ENCODE measurements at places on chromosomes 4 and X. TPM values are rescaled to one million over a fixed set of nuclear protein-coding genes. Genes with fewer than 3 reads are reported as not detected.

DNA sequence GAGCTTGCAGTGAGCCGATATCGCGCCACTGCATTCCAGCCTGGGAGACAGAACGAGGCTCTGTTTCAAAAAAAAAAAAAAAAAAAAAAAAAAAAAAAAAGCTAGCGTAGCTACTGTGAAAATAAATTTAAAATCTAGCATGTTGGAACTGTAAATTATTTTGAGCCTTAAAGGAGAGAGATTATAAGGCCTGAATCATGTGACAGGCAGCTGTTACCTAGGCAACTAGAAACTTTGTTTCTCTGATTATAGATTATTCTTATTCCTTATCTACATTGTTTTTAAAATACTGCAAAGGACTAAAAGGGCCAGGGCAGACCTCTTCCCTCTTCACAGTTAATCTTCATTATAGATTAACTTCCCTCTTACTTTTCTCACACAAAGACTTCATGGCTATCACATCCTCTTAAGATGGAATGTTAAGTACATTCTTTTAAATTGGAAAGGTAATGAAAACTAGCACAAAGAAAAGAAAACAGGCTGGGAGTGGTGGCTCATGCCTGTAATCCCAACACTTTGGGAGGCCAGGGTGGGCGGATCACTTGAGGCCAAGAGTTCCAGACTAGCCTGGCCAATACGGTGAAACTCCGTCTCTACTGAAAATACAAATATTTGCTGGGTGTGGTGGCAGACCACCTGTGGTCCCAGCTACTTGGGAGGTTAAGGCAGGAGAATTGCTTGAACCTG lies 21.1 kb upstream of the PDS5A start:
- DNase-seq = no peak

GRCh38 chrX:56761167-56761566 lies 32.1 kb downstream of the NBDY start:
- DNase-seq = no peak

DNA sequence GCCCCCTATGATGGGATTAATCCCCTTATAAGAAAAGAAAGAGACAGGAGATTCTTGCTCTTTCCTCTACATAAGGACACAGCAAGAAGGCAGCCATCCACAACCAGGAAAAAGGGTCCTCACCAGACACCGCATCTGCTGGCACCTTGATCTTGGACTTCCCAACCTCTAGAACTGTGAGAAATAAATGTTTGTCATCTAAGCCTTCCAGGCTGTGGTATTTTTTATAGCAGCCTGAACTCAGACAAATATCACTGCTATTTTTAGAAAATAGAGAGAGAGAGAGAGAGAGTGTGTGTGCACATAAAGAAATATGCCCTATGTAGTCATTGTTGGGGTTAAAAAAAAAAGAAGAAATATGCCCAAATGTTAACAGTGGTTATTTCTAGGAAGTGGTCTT lies 104.2 kb downstream of the PAPSS1 start:
- no peak for DNase-seq

DNA sequence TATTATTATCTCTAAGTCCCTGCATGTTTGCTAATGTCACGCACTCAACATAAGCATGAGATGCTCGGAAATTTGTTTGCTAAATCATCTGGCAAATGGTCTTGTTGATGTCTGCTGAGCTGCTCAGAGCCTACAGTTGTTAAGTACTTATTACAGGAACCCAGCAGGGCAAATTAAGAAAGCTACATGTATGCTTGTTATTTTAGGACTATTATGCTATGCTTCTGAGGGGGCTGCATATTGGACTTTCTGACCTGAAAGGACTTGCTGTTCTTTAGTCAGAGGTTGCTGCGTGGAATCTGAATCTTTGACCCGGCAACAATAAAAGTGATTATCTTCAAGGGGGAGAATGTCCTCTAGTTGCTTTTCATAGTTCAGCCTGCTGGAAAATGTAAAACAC lies 36.3 kb upstream of the TENM3 start:
- no peak for DNase-seq

- DNase-seq = no peak
These were observed 19.9 kb upstream of the ENPP6 start for GRCh38 chr4:184237612-184238011.

DNA sequence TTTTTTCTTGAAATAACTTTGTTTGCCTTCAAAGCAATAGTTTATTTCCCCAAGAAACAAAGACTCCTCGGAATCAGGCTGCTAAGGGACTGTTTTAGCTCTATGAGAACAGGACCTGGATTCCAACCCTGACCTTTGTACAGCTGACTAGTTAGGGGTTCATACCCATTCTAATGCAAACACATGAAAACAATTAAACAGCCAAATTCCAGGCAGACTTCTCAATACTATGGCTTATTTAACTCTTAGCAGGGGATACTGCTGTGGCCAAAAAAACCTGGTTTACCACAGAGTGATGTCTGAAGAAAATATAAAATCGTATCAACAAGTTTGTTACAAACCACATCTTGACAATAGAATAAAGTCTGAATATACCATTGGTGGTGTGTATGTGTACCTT lies 129.6 kb upstream of the INTU start:
- DNase-seq = no peak

GRCh38 chrX:116824785-116825184 lies 362.0 kb upstream of the CT83 start:
- DNase-seq = no peak

- DNase-seq = no peak
These were observed 1.4 kb downstream of the BCAP31 start for GRCh38 chrX:153722704-153723350.

- DNase-seq = no peak
These were observed 64.4 kb upstream of the NAP1L5 start for GRCh38 chr4:88761861-88762523.

- DNase-seq = no peak
These were observed 505.2 kb downstream of the ZNF674 start for GRCh38 chrX:46040001-46040400.

GRCh38 chrX:9339603-9340491 lies 125.0 kb upstream of the TBL1X start:
- peak; percentile 55 for DNase-seq

- DNase-seq = no peak
These were observed 20.2 kb downstream of the MMRN1 start for GRCh38 chr4:89914609-89915550.

DNA sequence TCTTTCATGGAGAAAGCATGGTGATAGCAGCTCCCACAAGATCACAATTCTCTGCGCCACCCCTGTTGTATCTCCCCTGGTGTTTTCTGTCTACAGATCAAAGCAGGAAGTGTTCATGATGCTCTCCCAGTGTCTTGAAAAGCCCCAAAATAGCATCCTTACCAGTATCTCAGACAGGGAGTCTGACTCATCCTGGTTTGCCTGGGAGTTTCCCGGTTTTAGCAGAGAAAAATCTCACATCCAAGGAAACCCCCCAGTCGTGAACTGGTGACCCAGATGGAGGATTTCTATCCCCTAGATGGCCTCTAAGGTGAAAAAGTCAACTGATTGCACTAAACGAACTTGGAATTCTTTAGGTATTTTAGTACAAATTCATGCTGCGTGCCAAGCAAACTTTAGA lies 64.3 kb upstream of the NR0B1 start:
- no peak for DNase-seq

GRCh38 chrX:33906971-33907370 lies 225.1 kb downstream of the FAM47A start:
- DNase-seq = no peak

DNA sequence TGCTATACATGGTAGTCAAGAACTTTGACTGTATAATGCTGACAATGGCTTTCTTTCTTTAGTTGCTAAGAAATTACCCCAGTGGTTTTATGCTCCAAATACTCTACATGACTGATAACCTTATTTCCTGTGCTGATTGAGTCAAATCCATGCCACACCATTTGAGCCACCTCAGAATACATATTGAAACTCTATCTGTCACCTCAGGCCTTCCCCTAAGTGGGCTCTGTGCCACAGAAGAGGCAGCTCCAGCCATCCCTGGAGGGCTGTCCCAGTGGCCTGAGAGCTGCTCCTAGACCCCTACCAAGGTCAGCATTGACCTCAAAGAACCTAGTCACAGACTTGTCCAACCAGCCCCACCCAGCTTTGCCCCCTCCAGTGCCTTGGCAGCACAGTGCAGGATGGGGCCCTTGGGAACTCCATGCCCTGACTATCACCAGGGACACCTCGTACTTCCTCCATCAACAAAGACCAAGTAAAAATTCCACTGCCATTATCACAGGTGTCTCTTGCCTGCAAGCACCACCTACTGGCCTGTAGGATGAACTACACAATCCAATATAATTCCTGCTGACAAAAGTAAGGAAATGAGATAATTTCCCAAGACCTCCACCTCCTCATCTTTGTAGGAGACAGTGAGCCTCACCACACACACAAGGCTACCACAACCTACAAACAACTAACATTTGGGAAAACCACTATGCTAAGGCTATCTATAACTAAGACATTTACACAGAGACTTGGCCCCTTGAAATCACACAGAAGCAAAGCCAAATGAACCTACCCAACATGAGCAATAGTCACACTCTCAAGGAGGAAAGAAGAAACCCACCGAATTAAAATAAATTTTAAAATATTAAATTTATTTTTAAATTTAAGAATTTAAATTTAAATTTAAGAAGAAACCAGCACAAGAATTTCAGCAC lies 239.9 kb downstream of the NKX6-1 start:
- DNase-seq = no peak

DNA sequence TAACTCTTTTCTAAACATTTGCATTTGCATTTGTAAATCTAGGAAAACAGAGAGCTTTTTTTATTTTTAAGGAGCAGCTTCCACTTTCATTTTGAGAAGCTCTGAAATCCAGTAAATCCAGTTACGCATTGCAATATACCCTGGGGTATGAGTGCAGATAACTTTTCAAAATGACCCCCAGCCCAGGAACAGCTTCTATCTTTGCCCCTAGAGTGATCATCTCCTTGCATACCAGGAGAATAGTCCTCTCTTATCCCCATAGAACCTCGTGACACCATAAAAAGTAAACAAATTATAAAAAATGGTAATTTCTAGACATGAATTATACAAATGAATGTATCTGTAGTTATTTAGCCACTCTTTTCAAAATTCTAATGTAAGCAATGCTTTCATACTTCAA lies 292.2 kb upstream of the GALNT7 start:
- DNase-seq = no peak

DNA sequence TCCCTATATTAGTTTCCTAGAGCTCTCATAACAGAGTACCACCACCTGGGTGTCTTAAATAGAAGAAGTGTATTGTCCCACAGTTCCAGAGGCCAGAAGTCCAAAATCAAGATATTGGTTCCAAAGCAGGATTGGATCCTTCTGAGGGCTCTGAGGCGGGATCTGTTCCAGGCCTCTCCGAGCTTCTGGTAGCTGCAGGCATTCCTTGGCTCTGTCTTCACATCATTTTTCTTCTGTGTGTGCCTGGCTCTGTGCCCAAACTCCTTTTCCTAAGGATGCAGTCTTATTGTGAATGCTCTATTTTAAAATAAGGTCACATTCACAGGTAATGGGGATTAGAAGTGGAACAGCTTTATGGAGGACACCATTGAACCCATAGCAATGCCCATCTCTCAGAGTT lies 253.7 kb upstream of the TAPT1 start:
- no peak for DNase-seq

GRCh38 chrX:107970073-107970472 lies 12.1 kb downstream of the TEX13B start:
- DNase-seq = no peak

GRCh38 chr4:109614466-109614865 lies 54.4 kb downstream of the MCUB start:
- DNase-seq = no peak

- DNase-seq = no peak
These were observed 574 bp downstream of the BST1 start for GRCh38 chr4:15703439-15703838.

DNA sequence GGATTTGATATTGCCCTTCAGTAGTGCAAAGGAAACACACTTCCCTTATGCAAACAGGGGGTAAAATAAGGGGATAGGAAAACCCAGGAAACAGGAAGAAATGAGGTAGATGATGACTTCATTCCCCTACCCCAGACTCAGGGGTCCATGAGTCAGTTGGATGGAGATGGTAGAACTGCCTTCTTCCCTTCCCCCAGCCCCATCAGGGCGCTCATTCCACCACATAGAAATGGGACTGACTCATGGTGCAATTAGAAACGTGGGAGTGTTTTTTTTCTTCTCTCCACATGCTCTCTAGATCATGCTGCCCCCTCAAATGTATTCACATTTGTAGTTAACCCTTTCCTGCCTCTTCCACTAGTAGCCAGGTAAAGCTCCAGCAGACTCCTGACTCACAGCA lies 23.1 kb upstream of the ARMCX2 start:
- no peak for DNase-seq

- no peak for DNase-seq
These were observed 47.1 kb downstream of the ARHGEF38 start for GRCh38 chr4:105599482-105599881.

DNA sequence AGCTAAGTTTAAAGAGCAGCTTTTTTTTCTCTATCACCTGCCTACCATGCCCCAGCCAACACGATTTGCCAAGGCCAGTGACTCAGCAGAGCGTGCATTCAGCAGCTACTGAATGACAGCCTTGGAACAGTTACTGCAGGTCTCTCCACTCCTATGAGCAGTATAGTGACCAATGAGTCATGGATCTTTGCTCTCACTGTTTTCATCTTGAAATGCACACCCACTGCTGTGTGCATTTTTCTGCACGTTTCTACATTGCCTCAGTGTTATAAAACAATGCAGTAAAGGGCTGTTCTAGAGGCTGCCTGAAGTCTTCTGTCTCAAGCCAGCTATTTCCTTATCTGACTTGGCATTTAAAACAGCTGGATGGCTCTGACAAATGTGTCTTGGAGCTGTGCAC lies 66.0 kb upstream of the C4orf54 start:
- peak; percentile 68 for DNase-seq

DNA sequence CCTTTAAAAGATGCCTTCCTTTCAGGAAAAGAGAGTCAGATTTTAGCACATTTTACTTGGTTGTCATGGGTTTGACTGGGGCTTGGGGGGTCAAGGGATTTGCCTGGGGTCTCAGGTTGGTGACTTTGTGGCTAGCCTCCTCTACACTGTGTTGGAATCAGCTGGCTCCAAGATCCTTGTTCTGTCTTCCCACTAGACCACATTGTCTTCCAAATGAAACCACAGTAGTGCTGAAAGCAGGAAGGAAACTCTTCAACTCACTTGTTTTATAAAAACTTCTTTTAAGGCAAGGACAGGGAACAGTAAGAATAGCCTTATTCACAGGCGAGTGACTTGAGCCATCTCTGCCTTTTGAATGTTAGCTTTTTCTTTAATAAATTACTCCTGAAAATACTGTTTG lies 37.0 kb upstream of the OTUD4 start:
- DNase-seq = no peak

- no peak for DNase-seq
These were observed 51.4 kb downstream of the CPZ start for GRCh38 chr4:8643986-8644385.

- DNase-seq = no peak
These were observed 27.8 kb upstream of the SLC2A9 start for GRCh38 chr4:10048941-10049697.

- DNase-seq = no peak
These were observed 84.5 kb upstream of the SPRY1 start for GRCh38 chr4:123312116-123312515.

The SCFD2 gene
- 6.0 TPM for polyA plus RNA-seq

The PLAC8 gene
- polyA plus RNA-seq = 2.0 TPM

The CTSO gene
- 18.6 TPM for polyA plus RNA-seq

The LDB2 gene
- polyA plus RNA-seq = 14.6 TPM

The HPGDS gene
- 1.7 TPM for polyA plus RNA-seq

The PCDH7 gene
- 2.9 TPM for polyA plus RNA-seq

The XKRX gene
- 0.34 TPM for polyA plus RNA-seq

The MAGED4B gene
- 4.3 TPM for polyA plus RNA-seq

The UCHL1 gene
- 57.4 TPM for polyA plus RNA-seq

The ARHGAP4 gene
- 25.6 TPM for polyA plus RNA-seq

The HGFAC gene
- polyA plus RNA-seq = 15.5 TPM

The SMARCA1 gene
- 79.2 TPM for polyA plus RNA-seq

The BCAP31 gene
- 222 TPM for polyA plus RNA-seq
